ENCODE measurements at places on chromosomes 12 and 14.

DNA sequence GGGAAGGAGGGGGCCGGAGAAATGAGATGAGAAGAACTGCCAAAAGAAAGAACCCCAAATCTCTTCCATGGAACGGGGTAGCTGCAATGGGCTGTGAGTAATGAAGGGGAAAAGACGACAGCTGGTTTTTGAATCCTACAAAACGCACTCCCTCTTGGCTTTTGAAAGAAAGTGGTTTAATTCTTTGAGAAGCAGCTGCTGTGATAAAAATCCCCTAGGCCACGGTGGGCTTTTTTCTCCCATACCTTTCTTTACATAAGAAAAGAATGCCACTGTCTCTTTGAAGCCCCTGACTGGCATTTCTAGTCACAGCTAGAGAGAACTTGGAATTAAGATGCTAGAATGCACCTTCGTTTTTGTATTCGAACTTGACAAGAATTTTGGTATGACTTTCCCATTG, 486.1 kb downstream of the GLT1D1 start:
- no peak for DNase-seq

GRCh38 chr12:1094714-1095113, 103.7 kb downstream of the ERC1 start:
- no peak for DNase-seq

GRCh38 chr12:126492181-126492580, 1426.9 kb downstream of the AACS start:
- no peak for DNase-seq

GRCh38 chr12:6058481-6059161, 65.8 kb downstream of the VWF start:
- DNase-seq = no peak

GRCh38 chr14:59482541-59483331, 1.5 kb downstream of the L3HYPDH start:
- no peak for DNase-seq

DNA sequence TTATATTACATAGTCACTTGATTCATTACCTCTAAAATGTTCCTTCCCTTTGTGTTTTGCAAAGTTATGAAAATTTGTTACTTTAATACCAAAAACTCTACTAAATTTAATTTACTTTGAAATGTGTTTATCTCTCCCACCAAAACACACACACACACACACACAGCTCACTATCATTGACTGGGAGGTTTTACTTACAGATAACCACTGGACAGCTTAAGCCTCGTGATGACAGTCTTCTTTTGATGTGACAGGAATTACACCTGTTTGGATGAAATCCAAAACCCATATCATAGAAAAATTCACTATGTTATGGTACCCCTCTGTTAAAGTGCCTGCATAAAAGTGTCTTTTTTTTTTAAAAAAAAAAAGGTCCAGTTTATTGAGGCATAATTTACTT, 15.6 kb downstream of the BBS10 start:
- DNase-seq = no peak

- DNase-seq = no peak
These were observed 42.7 kb upstream of the FLRT2 start for GRCh38 chr14:85487215-85487614.
